ENCODE measurements at places on chromosomes 4 and X. TPM values are rescaled to one million over a fixed set of nuclear protein-coding genes. Genes with fewer than 3 reads are reported as not detected.
A peak's percentile ranks its signal among the peaks of the same experiment; 100 is the strongest.

GRCh38 chrX:71450433-71451106, 82.3 kb upstream of the OGT start:
- peak; percentile 18 for DNase-seq

- no peak for DNase-seq
These were observed 107.8 kb downstream of the ADRA2C start for GRCh38 chr4:3874028-3874415.

GRCh38 chr4:108902769-108903168, 139.9 kb upstream of the ETNPPL start:
- no peak for DNase-seq

GRCh38 chr4:148258535-148258934, 183.7 kb downstream of the NR3C2 start:
- DNase-seq: no peak

- no peak for DNase-seq
These were observed 3.0 kb downstream of the ATP8A1 start for GRCh38 chr4:42653626-42654560.

DNA sequence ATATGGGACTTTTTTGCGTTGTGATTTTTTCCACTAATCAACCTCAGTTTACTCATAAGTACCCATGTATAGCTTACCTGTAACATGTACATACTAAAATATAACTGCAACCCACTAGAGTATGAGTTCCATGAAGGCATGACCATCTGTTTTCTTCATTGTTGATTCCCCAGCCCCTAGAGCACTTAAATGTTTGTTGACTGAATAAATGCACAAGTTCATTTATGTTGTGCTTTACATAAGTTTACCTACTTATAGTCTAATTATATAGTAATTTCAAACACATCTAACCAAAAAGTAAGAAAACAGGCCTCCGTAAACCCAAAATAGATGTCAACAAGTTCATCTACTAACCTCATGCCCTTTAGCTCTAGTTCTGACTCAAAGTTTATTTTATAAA, 34.7 kb downstream of the DCHS2 start:
- no peak for DNase-seq

DNA sequence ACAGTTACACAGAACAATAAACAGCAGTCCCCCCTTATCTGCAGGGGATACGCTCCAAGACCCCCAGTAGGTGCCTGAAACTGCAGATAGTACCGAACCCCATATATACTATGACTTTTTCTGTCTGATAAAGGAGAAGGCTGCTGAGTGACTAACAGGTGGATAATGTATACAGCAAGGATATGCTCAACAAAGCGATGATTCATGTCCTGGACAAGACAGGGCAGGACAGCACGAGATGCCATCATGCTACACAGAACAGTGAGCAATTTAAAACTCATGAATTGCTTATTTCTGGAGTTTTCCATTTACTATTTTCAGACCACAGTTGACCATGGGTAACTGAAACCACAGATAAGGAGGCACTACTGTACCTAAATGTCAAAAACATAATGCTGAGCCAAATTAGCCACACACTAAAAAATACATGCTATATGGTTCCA, 76.1 kb downstream of the MANBA start:
- peak; percentile 76 for DNase-seq

DNA sequence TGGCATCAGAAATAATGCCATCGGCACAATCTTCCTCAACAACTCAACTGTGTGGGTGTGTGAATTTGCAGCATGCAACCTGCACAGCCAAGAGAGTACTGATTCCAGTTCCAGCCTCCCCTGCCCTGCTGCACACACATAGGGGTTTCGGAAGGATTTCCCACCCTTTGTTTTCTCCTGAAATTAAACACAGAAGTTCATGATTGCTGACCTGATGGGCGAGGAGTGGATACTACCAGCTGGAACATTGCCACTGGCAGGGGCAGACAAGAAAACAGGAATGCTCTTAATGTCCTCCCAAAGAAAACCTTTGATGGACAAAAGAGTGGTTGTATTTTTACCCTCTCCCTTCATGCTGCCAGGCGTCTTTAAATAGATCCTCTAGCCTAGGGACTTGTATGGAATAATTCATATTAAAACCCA, 4.8 kb downstream of the NDP start:
- DNase-seq: no peak

DNA sequence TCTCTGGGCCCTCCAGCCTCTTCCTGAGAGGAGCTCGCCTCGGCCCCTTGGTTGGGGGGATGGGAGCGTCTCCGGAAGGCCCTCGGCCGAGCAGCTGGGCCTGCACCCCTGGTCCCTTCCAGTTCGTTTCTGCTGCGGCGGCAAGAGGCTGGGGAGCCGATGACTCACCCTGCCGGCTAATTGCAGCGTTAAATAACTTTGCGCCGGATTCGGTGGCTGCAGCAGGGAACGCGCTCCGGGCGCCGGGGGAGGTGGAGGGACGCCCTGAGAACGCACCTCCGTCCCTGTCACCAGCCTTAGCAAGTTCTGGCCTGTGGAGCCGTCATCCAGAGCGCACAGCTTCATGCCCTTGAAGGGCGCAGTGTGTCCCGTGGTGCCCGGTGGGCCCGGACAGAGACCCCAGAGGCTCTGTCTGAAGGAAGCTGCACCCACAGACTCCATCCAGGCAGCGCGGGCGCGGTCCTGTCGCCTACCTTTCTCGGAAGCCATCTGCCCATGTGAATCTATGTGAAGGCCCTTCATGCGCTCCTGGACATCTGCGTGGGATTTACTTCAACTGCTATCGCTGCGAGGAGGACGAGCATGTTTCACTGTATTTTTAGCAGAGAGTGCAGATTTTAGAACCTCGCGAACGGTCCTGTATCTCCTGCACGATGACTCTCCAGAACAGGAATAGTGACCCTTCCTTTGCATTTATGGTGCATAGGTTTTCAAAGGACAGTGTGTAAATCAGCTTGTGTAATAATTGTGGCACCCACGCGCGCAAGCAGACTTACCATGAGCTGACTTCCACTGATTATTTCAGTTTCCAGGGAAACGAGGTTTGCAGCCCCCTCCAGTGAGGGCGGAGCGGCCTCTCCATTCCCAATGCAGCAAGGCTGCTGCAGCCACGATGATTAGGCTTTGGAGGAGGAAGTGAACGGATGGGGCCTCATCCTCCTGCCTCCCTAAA, 1.7 kb upstream of the TMEM271 start:
- DNase-seq: peak; percentile 25

DNA sequence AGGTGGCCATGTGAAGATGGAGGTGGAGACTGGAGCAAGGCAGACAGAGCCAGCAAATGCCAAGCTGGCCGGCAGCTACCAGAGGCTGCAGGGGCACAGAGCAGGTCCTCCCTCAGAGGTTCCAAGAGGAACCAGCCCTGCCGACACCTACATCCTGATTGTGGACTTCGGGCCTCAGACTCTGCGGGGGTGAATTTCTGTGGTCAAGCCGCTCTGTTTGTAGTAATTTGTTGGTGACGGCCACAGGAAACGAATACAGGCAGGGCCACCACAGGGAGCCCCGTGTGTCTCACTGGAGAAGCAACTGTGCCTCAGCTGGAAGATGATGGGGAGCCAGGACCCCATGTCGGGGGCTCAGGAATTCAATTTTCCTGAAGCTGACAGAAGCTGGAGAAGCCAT, 28.3 kb downstream of the ZFYVE28 start:
- no peak for DNase-seq

- DNase-seq: no peak
These were observed 168.9 kb downstream of the TRIML1 start for GRCh38 chr4:188308142-188308541.

DNA sequence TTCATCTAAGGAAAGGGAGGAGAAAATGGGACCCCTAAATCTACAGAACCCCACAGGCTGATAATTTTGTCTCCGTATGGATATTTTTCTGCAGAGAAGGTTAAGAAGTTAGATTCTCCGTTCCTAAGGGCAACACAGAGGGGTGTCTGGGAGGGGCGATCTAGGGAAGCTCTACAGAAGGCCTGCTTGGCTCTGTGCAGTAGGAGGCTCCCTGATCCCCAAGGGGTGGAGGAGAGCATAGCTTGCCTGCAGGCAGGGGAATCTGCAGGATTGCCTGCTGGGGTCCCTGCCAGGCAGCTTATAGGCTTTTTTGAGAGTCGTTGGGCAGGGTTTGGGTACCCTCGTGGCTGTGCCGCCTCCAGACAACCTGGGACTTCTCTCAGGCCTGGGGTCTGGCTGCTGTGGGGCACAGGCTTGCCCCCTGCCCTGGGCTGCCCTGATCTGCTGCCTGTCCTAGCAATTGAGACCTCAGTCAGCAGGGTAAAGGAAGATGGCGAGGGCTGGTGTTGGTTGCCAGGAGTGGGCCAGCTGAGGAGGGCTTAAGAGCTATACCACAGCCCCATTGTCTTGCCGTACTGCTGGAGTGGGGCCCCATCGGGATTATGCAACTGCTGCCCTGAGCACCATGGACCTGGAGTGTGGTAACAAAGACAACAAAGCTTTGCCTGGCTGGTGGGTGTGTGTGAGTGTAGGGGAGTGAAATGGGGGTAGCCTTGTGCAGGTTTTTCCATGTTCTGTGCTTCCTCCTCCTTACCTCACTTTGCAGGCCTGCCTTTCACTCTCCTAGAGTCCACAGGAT, 74.1 kb downstream of the EFNB1 start:
- DNase-seq: no peak

- no peak for DNase-seq
These were observed 23.0 kb upstream of the UGT2B17 start for GRCh38 chr4:68599150-68599549.

DNA sequence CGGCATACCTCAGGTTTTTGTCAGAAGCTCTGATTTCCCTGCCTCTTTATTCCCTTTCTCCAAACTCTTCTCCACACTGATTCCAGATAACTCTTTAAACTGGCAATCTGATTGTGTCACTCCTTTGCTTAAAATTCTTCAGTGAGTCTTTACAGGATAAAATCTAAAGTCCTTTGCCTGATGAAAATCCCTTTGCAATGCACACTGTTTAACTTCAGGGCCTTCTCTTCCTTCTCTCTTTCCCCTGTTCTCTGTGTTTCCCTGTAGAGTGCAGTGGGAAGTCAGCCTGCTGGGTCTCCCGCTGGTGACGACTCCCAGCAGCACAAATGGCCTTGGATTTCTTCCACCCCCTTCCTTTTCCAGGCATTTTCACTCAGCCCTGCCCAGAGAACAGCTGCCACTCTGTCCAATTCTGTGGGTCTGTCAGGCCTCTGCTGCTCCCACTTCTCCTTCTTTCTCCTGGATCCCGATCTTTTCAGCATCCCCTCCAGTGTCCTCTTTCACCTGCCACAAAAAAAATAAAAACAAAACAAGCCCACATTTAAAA, 189.9 kb upstream of the NWD2 start:
- no peak for DNase-seq

GRCh38 chrX:17628976-17629375, 108.3 kb upstream of the SCML1 start:
- DNase-seq: no peak

PPP4R3C gene
- total RNA-seq: not detected

C4orf17 gene
- not detected for total RNA-seq

PRRG3 gene
- total RNA-seq: not detected

GJB1 gene
- total RNA-seq: not detected

HMGB3 gene
- 14.7 TPM for total RNA-seq

GPR173 gene
- total RNA-seq: 3.9 TPM

TKTL2 gene
- total RNA-seq: under 0.01 TPM

JADE1 gene
- total RNA-seq: 38.4 TPM

SLC9B1 gene
- 0.43 TPM for total RNA-seq

RIPPLY1 gene
- total RNA-seq: not detected

All from fibroblast of villous mesenchyme (primary cell).